ENCODE measurements at places on chromosomes 2 and 18.

DNA sequence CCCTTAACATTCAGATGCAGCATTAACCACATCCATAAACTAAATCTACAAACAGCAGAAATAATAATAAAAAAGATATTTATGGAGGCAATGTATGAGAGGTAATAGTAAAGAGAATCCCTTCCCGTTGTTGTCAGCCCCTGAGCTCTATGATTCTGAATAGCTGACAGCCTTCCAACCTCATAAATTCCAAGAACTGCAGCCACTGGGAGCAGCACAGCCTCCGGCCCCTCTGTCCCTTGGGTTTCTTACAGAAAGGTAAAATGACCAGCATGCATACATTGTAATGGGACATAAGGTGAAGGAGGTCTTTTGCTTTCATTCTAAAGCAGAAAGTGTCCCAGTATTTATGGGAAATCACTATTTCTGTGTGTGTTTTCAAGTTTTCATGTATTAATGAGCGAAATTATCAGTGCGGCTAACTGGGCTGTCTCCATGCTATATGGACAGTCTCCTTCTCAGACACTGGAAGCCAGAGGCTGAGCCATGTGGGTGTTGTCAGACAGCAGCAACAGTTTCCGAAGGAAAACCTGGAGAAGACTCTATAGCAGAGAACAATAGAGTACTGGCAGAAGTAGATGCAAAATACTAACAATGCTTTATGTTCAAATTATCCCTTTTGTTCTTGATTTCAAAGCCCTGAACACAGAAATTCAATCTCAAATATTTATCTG is 151.6 kb downstream of the LRRC30 start:
- no peak for DNase-seq

DNA sequence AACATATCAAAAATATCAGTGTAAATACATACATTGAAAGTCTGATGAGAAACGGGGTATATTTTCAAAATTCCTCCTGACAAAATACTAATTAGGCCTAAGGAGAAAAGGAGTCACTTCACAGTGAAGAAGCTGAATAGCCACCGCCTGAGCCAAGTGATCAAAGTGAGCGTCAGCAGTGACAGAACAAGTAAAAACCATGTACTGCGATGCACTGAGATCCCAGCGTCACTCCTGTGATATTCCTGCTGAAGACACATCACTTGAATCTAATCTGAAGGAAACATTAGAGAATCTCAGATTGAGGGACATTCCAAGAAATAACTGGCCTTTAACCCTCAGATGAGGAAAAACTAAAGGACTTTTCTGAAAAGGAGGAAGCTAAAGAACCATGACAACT is 285.3 kb downstream of the EN1 start:
- no peak for DNase-seq

- no peak for DNase-seq
These were observed 40.7 kb upstream of the PCBP1 start for GRCh38 chr2:70046534-70046933.

GRCh38 chr2:12177455-12178288 is 431.2 kb downstream of the LPIN1 start:
- DNase-seq = no peak

- no peak for DNase-seq
These were observed 289.9 kb downstream of the LRRTM1 start for GRCh38 chr2:80014637-80015036.

DNA sequence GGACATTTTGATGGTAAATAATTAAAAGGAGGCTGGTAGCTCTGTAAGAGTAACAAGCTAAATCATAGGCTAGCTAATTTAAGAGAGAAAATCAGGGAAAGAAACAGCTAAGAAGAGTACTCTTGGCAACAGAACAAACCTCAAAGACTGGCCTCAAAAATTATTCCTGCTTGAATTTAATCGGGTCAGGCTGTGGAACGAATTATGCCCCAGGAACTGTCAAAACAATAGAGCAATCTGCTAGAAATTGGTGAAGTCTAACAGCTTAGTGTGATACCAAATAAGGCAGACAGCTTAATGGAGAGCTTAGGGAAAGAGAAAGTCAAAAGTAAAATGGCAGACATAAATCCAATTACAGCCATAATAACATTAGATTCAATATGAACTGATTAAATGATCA is 215.7 kb downstream of the MREG start:
- no peak for DNase-seq

GRCh38 chr2:70173520-70173919 is 17.3 kb downstream of the C2orf42 start:
- DNase-seq = no peak

DNA sequence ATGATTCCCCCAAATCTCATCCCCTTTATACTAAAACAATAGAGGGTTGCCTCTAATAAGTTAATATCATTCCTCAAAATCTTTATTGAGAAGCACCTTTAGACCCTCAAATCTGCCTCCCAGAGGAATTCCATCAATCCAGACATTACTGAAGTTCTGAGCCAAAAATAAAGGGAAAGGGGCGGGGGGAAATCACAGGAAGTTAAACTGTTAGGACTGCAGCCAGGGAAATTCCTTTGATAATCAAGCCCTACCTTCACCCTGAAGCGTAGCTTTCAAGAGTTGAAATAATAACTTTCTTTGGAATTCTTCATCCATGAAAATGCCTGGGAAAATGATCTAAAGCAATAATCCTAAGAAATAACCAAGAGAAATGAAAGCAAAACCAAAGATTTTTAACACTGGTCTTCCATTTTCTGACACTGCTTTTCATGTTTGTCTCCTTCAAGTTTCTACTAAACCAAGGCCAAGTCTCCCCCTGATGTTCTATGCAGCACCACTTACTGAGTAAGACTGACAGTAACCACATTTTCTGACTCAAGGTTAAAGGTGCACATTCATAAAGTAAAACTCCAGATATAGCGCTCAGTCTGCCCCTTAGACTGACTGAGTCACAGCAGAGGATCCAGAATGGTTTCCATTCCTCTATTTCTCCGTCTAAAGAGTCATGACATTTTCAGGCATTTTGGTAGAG is 78.2 kb downstream of the TCF4 start:
- DNase-seq = no peak

DNA sequence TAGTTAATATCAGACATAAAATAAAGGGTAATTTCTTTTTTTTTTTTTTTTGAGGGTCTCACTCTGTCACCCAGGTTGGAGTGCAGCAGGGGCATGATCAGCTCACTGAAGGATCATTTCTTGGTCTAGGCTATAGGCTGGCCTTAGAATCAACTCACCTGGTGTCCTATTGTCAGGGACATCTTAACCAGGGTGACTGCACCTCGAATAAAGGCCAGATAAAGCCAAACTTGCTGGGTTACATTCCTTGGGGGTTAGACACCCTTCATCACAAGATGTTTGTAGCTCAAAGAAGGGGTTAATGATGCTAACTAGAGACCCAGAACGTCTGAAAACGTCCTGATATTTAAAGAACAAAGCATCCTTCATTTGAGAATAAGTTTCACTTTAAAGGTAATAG is 17.9 kb downstream of the SPATA3 start:
- DNase-seq = no peak

DNA sequence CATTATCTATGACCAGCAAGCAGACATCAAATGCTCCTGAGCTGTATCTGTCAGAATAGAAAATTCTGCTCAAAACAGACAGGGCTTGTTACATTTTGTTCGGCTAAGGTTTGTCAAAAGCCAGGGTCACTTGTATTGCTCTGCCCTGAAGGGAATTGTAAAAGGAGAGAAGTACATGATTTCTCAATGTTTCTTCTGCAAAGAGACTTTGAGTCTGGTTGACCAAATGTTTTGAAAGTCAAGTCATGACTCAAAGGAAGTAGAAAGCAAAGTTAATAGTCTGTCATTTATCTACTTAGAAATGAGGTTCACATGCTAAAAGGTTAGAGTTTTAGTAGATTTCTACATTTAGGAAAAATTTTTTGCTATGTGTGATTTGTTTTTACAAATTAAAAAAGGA is 1624.1 kb upstream of the ZEB2 start:
- DNase-seq = no peak

DNA sequence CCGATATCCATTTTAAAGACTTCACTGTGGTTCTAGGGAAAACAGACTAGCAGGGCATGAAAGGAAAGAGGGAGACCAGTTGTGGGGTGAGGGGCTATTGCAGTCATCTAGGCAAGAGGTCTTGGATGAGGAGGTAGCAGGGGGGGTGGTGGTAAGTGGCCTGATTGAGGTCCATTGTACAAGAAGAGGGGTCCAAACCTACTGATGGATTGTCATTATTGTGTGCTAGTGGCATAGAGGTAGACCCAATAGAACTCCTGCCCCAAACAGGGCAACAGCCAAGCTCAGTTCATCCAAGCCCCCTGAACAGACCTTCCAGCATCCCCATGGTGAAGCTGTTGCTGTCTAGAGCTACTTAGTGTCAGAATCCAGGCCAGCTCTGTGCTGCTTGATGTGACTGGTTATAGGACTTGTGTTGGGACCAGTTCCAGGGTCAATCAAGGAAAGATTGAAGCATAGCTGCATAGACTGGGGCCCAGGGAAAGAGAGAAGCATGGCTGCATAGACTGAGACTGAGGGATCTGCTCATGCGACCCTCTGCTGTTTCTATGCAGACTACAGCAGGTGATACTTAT is 7.0 kb downstream of the ASAP2 start:
- DNase-seq = no peak

- no peak for DNase-seq
These were observed at the start of gene CHRNG for GRCh38 chr2:232539298-232540231. TSS of gene CHRNG (plus strand) at chr2:232539692. CDS start at chr2:232539748, 56 bp downstream.

DNA sequence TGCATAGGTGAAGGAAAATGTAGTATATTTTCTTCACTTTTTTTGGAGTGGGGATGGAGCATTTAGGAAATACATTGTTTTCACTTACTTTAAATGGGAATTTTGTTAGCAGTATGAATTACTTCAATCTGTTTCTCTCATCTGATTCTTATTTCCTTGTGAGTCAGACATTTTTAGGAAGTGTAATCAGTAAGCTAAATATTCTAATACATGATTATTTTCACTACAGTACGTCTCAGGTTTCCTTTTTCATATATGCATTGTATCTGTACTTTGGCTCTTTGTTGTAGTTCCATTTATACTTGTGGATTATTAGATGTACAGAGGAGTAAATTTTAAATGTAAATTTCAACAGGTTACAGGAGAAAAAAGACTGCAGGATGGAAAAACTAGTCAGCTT is 27.9 kb downstream of the GPD2 start:
- DNase-seq = no peak

DNA sequence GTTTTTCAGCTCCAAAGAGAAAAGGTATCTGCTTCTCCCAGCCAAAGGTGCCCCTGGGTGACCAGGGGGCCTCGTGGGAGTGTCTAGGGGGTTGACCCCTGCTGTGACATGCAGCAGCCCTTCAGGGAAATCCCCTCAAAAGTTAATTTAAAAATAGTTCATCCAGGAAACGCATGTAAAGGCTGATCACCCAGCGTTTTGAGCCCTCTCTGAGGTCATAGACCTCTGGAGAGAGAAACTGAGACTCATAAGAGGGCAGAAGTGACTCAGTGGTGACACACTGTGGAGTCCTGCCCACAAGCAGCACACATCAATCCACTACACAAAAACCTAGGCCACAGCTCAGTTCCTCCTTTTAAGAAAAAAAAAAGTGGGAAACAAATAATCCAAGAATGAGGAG is 11.9 kb downstream of the GAL3ST2 start:
- no peak for DNase-seq

DNA sequence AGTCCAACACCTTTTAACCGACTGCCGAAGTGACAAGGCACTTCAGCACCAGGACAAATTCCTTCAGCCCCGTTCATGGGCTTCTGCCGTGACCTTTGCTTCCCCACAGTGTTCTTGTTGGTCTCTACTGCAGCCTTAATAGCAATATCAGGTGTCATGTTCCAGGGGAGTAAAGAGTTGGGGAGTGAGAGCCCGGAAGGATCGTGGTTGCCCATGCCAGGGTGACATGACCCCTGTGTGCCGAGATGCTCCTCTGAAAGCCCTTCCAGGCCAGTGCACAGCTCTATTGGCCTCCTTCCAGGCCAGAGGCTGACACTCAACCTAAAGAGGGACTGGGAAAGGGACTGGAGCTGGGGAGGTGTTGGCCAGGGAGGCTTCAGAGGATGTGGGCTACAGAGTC is 279.2 kb downstream of the CYRIA start:
- no peak for DNase-seq

- no peak for DNase-seq
These were observed 233.7 kb upstream of the CWC22 start for GRCh38 chr2:180240774-180241173.

GRCh38 chr2:212173756-212174510 is 364.7 kb downstream of the ERBB4 start:
- no peak for DNase-seq

- peak; percentile 31 for DNase-seq
These were observed 23.6 kb downstream of the FZD5 start for GRCh38 chr2:207746131-207746530.

DNA sequence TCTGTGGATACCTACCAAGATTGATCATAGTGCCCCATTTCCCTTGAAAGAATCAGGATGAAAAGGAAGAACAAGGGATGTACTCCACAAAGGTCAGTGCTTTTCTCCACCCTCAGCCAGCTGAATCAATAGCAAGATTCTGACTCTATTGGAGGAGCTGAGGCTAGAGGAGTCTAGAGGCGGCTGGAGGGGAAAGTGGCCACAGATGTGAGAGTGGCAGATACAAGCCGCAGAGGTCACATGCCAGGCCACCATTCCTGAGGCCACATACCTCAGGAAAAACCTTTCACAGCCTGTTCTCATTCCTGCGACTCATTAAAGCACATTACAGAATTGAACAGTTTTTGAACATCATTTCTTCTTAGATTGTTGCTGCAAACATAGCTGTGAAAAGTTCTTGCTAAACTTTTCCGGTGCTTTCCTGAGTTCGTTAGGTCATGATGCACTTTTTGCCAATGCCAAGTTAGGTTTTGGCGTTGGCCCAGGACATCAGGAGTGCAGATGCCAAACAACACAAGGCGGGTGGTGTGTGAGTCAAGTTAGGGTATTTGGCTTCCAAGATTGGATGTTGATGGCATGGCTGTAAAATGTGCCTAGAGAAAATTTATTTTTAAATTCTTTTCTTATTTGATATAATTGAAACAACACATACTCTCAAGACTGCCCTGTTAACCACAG is 160.7 kb upstream of the SP5 start:
- DNase-seq = no peak

GRCh38 chr2:39620067-39620466 is 45.6 kb upstream of the TMEM178A start:
- DNase-seq = peak; percentile 2

GRCh38 chr2:146817613-146818012 is 1027.2 kb upstream of the ACVR2A start:
- no peak for DNase-seq

DNA sequence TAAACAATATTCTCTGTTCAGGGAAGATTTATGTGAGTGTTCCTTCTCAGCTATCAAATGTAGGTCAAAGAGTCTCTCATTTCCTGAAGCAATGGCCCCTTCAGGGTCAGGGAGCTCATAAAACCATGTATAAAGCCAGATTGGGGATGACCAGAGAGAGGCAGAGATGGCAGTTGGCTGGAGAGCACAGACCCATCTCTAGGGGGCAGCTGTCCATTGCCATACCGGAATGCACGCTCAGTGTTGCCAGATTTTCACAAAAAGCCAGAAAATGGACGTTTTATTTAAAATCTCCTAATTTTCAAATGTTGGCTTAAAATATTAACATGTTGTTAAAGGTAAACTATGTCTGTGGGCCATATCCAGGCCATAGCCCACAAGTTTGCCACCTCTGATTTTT is 1920.7 kb upstream of the CELF4 start:
- no peak for DNase-seq
